Activated CD4-positive, alpha-beta T cell treated with anti-CD3 and anti-CD28 coated beads, Interleukin-10, Interleukin-2, amounts not matched to agents 100 ng/mL and 50 ng/mL, durations not matched to agents 16 hours and 8 hours (primary cell): ENCODE measurements at places on chromosomes 5 and 9.
A peak's percentile ranks its signal among the peaks of the same experiment; 100 is the strongest.

- DNase-seq = peak; percentile 84
Measured at GRCh38 chr5:177500685-177501522, 3.5 kb upstream of the PDLIM7 start.

GRCh38 chr5:173247041-173247440 is 12.0 kb upstream of the NKX2-5 start:
- no peak for DNase-seq

GRCh38 chr9:28134446-28134976 is 561.2 kb upstream of the C9orf72 start:
- DNase-seq = no peak

GRCh38 chr5:68464424-68464823 is 248.9 kb downstream of the PIK3R1 start:
- peak; percentile 85 for DNase-seq

DNA sequence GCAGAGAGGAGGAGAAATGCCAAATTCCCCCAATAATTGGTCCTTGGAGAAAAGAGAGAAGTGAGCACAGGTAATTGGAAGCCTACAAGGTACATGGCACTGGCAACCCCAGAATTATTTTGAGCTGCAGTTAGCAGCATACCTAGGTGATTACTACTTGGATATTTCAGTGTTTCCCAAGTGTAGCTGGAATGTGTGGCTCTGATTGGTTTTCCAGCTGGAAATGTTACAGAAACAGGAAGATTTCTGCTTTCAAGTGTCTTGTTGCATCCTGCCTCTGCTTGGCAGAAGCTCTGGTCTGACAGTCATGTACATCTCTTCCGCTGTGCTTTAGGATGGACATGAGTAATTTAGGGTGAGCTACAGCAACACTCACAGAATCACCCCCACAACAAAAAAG is 262.1 kb downstream of the ENC1 start:
- no peak for DNase-seq

- DNase-seq = no peak
Measured at GRCh38 chr5:51377151-51378060, 5.8 kb upstream of the ISL1 start.

GRCh38 chr9:98502976-98503325 is 205.8 kb downstream of the GABBR2 start:
- no peak for DNase-seq

GRCh38 chr5:133943475-133943817 is 25.0 kb downstream of the C5orf15 start:
- no peak for DNase-seq

- DNase-seq = no peak
Measured at GRCh38 chr9:70260007-70260443, 1.2 kb downstream of the SMC5 start.

- no peak for DNase-seq
Measured at GRCh38 chr5:158977642-158978041, 122.1 kb downstream of the EBF1 start.

DNA sequence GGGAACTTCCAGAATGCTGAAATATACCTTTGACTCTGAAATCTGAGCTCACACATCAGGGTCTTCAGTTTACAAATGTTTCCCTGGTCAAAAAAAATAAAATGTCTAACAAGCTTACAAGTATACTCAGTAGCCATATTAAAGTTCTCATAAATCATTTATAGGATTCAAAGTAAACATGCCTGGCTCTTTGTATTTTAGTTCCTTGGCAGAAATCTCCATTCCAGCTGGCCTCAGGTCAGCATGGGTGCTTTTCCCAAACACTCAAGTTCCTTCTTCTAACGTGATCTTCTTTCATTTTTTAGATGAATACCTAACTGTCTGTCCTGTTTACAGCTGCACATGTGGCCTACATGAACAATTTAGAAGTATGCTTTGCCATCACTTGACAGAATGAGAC is 263.2 kb downstream of the GAS1 start:
- no peak for DNase-seq

DNA sequence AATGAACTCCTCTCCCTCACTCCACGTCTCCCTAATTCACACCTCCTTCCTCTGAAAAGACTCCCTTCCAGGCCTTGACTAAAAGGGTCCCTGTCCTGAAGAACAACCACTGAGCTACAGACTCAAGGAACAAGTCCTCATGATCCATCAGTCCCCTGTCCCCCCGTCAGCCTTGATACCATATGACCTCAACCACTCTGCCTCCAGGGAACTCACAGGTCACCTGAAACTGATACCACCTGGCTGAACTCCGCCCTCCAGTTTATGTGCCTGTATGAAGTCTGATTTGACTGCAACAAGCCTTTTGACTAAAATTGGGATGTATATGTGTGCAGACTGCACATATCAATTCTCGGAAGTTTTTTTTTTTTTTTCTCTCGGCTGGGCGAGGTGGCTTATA is 88.7 kb downstream of the UGCG start:
- DNase-seq = no peak

DNA sequence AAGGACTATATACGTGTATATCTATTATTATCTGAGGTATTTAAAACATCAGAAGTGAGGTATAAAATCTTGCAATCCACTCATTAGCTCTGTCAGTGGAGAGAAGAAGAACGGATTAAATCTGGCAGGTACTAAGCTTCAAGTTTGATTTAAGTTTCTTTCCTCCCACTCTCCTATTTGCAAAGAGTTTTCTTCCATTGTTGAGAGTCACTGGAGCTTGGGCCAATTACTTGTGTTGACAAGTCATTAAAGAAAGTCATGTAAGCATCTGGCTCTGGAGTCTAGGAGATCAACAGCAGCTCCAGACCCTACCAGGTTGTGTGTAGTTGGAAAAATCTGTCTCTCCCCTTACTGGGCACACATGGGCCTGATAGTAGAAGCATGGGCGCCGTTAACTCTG is 476.8 kb upstream of the SMARCA2 start:
- no peak for DNase-seq

DNA sequence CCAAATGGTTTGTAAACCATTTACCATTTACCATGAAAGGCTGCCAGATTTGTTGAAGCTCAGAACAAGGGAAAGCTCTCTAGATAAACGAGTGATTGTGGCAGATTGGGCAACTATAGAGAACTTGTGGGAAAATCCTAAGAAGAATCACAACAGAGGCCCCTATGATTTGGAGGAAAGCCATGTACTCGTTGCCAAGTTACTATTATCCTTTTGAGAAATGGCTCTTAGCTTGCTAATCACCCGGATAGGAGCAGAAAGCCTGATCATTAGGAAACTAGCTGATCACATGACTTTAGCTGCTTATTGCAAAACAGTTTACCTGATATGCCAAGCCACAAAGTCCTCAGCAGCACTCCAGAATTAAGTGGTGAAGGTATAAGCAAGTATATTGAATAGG is 23.5 kb upstream of the ATG10 start:
- DNase-seq = no peak

DNA sequence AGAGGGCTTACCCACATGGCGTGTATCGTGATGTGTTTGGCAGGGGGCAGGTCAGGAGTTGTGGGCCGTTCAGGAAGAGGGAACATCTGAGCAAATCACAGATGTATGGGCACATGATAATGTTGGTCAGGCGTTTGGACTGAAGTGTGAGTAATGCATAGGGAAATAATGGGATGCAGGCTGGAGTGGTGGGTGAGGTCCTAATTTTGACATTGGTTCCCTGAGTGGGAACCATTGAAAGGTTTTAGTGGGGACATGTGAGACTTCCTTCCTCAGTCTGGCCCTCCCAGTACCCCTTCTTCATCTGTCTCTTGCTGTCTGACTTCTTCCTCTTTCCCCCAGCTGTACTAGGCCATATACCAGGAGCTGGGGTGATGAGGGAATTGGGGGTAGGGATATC is 7.6 kb downstream of the OTULIN start:
- DNase-seq = no peak

DNA sequence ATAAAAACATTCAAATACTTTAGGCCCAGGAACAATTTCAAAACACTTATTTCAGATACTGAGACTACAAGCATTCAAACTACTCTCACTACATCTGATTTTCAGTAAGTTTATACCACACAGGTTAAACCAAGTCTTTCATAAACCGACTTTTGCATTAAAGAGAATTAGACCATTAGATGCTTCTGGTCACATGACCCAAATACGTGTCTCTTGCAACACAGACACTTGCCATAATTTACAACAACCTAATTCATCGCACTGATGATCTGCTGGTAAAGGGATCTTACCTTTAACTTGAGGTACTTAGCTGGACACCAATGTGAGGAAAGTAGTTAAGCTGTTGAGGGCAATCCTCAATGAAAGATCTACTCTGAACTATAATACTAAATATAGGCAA is 3.2 kb downstream of the HNRNPH1 start:
- no peak for DNase-seq

DNA sequence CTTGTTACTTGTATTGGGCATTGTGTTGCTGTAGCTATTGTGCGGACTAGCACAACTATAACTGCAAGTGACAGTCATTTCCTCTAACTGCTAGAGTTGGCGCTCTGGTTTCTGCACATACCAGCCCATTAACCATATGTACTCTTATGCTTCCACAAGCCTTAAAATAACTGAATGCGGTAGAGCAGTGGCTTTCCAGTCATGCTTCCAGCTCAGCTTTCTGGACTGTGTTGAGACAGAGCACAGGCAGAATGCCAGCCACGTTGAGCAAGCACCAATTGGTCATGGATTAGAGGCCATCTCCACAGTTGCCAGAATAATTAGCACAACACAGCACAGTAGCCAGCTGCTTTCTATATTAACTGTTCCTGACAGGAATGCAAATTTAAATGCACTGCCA is 12.2 kb downstream of the INVS start:
- DNase-seq = no peak

DNA sequence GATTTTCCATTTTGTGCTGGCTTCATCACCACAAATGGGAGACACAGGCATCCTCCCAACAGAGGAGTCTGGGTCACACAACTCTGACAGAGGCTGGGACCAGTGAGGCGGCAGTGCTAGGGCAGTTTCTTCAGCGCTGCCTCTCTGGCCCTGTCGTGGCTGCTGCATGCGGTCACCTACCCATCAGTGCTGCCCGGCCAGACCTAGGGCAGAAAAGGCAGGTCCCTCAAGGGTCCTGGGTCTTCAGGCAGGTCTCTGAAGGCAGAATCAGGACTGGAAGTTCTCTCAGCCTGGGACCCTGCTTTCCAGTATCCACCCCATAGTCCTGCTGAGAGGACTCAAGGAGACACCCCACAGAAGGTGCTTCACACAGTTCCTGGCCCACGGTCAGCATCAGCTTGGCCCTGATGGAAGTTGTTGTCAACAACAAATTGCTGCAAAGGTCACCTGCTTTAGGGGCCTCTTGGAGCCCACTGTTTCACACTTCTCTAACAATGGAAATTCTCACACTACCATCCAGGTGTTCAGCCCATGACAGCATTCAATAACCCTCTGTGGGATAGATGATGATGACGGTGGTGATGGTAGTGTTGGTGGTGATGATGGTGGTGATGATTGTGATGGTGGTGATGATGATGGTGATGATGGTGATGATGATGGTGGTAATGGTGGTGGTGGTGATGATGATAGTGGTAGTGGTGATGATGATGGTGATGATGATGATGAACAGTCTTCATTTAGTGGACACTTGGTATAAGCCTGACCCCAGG is 146.4 kb upstream of the PPP1R26 start:
- DNase-seq = no peak

DNA sequence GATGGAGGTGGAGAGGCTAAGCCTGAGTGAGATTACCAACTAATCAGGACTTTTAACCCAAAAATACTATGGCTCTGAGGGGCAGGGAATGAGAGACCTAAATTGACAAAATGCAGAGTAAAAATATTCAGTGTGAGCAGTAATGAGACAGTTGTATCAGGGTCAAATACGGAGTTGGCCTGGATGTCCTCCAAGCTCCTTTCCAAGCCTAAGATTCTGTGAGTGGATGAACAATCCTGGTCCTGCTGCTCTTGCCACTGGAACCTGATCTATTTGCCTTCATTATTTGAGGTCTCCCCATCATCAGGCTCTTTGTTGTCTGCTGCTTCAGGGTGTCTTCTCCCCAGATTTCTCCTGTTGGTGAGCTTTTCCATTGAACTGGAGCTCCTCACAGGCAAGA is 1.1 kb downstream of the PDCD1LG2 start:
- DNase-seq = no peak

GRCh38 chr9:99069075-99069474 is 35.8 kb upstream of the TGFBR1 start:
- DNase-seq = no peak

DNA sequence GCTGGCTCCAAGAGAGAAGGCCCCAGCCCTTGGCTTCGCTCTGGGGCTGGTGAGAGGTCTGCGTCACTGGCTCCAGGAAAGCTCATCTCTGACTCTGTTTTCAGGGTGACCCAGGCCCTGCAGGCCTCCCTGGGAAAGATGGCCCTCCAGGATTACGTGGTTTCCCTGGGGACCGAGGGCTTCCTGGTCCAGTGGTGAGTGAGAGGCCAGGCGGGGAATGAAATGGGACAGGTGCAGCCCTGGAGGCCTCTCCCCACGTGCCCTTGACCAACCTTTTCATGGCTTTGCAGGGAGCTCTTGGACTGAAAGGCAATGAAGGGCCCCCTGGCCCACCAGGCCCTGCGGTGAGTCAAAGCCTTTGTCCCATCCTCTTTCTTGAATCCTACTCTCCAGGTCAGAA is 75.7 kb upstream of the FCN2 start:
- no peak for DNase-seq

GRCh38 chr5:111998871-111999270 is 241.9 kb upstream of the NREP start:
- no peak for DNase-seq

- DNase-seq = no peak
Measured at GRCh38 chr9:105233873-105234272, 10.6 kb upstream of the SLC44A1 start.

GRCh38 chr5:118902656-118903438 is 85.5 kb downstream of the DTWD2 start:
- DNase-seq = no peak

- DNase-seq = no peak
Measured at GRCh38 chr5:140295414-140295813, 7.5 kb downstream of the PFDN1 start.

DNA sequence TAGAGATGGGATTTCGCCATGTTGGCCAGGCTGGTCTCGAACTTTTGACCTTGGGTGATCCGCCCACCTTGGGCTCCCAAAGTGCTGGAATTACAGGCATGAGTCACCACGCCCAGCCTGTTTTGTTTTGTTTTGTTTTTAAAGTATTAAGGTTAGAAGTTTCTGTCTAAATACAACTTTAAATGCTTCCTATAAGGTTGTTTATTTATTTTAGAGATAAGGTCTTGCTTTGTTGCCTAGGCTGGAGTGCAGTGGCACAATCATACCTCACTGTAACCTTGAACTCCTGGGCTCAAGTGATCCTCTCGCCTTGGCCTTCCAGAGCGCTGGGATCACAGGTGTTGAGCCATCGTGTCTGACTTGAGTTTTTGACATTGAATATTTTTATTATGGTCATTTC is 11.4 kb downstream of the MRRF start:
- no peak for DNase-seq

DNA sequence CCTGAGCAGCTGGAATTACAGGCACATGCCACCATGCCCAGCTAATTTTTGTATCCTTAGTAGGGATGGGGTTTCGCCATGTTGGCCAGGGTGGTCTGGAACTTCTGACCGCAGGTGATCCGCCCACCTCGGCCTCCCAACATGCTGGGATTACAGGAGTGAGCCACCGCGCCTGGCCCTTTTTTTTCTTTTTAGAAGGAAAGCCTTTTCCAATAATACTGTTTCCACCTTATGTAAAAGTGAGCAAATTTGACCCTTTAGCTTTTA is 23.7 kb upstream of the F2R start:
- DNase-seq = no peak
